ENCODE measurements at places on chromosomes 2 and 18. TPM values are rescaled to one million over a fixed set of nuclear protein-coding genes. Genes with fewer than 3 reads are reported as not detected.

Gene UGT1A5
- total RNA-seq, result not detected

- no peak for DNase-seq
- no peaks in the 10 kb centered on the region for H3K4me1 ChIP-seq
- no peak overlapping the region for H3K27ac ChIP-seq
- no peaks in the 10 kb centered on the region for H3K36me3 ChIP-seq
Measured at GRCh38 chr2:235612181-235612950, 118.5 kb downstream of the AGAP1 start.

Gene EFR3B
- total RNA-seq, result 0.09 TPM

- no peaks in the 10 kb centered on the region for H3K27me3 ChIP-seq
- H3K36me3 ChIP-seq, result no peaks in the 10 kb centered on the region
- H3K4me1 ChIP-seq, result no peaks in the 10 kb centered on the region
- no peak overlapping the region for H3K4me3 ChIP-seq
Measured at GRCh38 chr2:120842456-120843439, 107.1 kb downstream of the GLI2 start.

GRCh38 chr18:33817096-33817495, 239.1 kb downstream of the ASXL3 start:
- no peaks in the 10 kb centered on the region for H3K36me3 ChIP-seq

DNA sequence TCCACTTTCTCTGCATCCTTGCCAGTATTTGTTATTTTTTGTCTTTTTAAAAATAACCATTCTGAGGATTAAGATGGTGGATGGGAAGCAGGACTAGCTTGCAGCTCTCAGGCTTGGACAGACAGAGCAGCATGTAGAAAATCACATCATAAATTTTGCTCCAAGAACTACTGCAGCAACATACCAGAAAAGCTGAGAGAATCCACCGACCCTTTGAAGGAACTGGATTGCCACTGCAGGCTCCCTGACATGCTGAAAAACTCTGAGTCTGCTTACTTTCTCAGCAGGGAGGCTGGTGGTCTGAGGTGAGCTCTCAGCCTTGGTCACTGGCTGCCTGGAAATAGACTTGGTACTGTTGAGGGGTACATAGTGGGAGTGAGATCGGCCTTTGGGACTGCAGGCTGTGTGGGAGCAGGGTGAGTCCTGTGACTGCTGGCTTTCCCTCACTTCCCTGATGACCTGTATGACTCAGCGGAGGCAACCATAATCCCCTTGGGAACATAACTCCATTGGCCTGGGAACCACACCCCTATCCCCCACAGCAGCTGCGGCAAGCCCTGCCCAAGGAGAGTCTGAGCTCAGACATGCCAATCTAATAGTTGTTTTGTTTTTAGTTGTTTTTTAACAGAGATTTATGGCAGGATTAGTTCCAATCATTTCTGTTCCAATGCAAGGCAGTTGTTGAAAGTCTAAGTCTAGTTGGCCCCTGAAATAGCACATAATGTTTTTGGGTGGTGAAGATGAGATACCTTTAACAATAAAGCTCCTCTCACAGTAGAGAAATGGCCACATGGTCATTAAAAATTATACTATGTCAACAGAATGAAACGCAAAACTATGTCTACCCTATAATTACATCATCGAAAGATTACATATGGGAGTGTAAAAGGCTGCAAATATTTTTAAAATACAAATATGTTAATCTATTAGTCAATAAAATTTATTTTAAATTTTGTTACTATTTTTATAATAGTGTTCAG, 414.2 kb upstream of the CHAC2 start:
- no peak overlapping the region for H3K4me3 ChIP-seq
- H3K27ac ChIP-seq, result no peak overlapping the region
- H3K4me1 ChIP-seq, result no peaks in the 10 kb centered on the region
- no peak for DNase-seq
- no peaks in the 10 kb centered on the region for H3K27me3 ChIP-seq
- no peaks in the 10 kb centered on the region for H3K36me3 ChIP-seq

GRCh38 chr2:66477135-66477842, 42.4 kb downstream of the MEIS1 start:
- DNase-seq, result no peak
- H3K27me3 ChIP-seq, result no peaks in the 10 kb centered on the region
- no peaks in the 10 kb centered on the region for H3K4me1 ChIP-seq
- no peak overlapping the region for H3K4me3 ChIP-seq

GRCh38 chr2:219661197-219661954, 33.9 kb downstream of the SLC4A3 start:
- no peaks in the 10 kb centered on the region for H3K4me1 ChIP-seq
- DNase-seq, result no peak
- no peaks in the 10 kb centered on the region for H3K36me3 ChIP-seq
- peaks cover 5% of the 10 kb centered on the region for H3K27me3 ChIP-seq
- H3K4me3 ChIP-seq, result no peak overlapping the region

DNA sequence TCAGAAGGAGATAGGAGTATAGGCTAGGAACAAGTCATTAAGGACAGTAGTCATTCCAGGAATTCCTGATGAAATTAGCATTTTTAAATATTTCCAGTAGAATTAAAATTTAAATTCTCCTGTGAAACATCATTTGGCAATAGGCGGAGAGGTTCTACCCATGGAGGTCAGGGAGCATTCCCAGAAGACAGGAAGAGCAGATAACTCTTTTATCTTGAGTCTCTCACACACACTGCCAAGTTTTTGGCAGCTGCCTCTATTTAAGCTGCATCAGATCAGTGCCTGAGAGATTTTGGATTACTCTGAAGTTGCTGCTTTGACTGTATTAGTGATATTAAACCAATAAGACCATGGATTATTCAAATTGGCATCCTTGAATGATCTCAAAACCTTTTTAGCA, 714.7 kb downstream of the EPHA4 start:
- no peaks in the 10 kb centered on the region for H3K36me3 ChIP-seq
- no peaks in the 10 kb centered on the region for H3K27me3 ChIP-seq
- no peak overlapping the region for H3K27ac ChIP-seq
- no peak overlapping the region for H3K4me3 ChIP-seq

DNA sequence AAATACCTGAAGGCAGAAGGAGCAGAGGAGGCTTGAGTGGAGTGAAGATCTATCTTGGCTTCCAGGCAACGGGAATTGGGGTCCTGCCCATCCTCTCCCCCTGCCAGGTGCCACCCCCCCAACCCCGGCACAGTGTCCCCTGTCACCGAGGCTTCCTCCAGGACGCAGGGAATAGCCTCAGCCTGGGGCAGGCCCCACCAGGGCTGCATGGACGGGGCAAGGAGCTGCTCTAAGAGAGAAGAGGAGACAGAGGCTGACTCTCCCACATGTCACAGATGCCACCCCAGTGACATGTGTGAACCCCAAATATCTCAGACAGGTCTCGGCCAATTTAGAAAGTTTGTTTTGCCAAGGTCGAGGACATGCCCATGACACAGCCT, 42.1 kb downstream of the PXDN start:
- no peaks in the 10 kb centered on the region for H3K27me3 ChIP-seq
- DNase-seq, result no peak
- H3K36me3 ChIP-seq, result no peaks in the 10 kb centered on the region
- no peak overlapping the region for H3K27ac ChIP-seq

Gene UGT1A9
- not detected for total RNA-seq

DNA sequence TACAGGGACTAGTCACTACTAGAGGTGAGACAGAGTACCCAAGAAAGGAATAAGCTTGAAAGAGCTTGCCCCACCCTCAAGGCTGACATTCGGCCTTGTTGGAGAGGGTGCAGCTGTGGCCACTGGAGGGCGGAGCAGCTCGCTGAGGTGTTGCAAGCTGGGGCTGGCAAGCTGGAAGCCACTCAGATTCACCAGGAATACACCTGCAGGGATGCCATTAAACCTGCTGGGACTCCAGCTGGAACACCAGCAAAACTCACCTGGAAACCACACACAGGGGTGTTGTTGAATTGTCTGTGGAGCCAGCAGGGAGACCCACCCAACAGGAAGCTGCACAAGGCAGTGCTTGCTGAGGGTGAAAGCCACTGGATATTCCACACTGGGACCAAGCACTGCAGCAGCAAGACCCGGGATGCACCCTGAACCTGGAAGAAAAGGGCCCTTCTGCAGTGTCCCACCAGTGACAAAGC, 26.1 kb downstream of the KCTD18 start:
- H3K4me1 ChIP-seq, result no peaks in the 10 kb centered on the region
- no peak overlapping the region for H3K27ac ChIP-seq

DNA sequence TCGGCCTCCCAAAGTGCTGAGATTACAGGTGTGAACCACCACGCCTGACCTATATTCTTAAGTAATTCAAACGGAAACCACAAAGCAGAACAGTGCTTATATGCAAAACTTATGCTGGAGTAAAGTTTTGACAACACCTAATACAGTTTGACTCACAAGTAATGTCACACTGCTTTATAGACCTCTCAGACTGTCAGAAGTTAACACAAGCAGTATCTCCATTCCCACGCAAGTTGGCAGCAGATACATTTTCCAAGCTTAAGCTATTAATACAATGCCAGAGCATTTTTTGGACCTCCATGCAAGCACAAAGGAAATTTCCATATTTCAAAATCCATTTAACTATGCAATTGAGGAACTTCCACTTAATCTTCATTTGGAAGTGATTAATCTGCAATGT, 21.0 kb upstream of the SANBR start:
- H3K27ac ChIP-seq, result no peak overlapping the region
- peaks cover 29% of the 10 kb centered on the region for H3K36me3 ChIP-seq
- DNase-seq, result no peak
- H3K27me3 ChIP-seq, result no peaks in the 10 kb centered on the region

- H3K4me3 ChIP-seq, result no peak overlapping the region
- no peak overlapping the region for H3K27ac ChIP-seq
- DNase-seq, result no peak
- H3K36me3 ChIP-seq, result no peaks in the 10 kb centered on the region
- H3K4me1 ChIP-seq, result no peaks in the 10 kb centered on the region
Measured at GRCh38 chr2:108182489-108182888, 57.3 kb upstream of the SULT1C3 start.

GRCh38 chr2:111654829-111655228, 229.2 kb downstream of the ANAPC1 start:
- no peaks in the 10 kb centered on the region for H3K36me3 ChIP-seq
- H3K4me3 ChIP-seq, result no peak overlapping the region
- no peak for DNase-seq
- no peaks in the 10 kb centered on the region for H3K27me3 ChIP-seq

- no peaks in the 10 kb centered on the region for H3K36me3 ChIP-seq
- no peak overlapping the region for H3K27ac ChIP-seq
- no peak overlapping the region for H3K4me3 ChIP-seq
- no peaks in the 10 kb centered on the region for H3K4me1 ChIP-seq
Measured at GRCh38 chr2:188893972-188894371, 80.2 kb upstream of the COL3A1 start.

GRCh38 chr18:3486512-3486911, 36.5 kb downstream of the TGIF1 start:
- no peak overlapping the region for H3K4me3 ChIP-seq
- no peak for DNase-seq
- H3K4me1 ChIP-seq, result no peaks in the 10 kb centered on the region
- no peak overlapping the region for H3K27ac ChIP-seq
- no peaks in the 10 kb centered on the region for H3K27me3 ChIP-seq

Gene FEV
- not detected for total RNA-seq

All from T-cell (primary cell).